ENCODE measurements at places on chromosomes 5 and 9. TPM values are rescaled to one million over a fixed set of nuclear protein-coding genes. Genes with fewer than 3 reads are reported as not detected.

C9orf153 gene
- 1.2 TPM for total RNA-seq

WWC1 gene
- 37.3 TPM for total RNA-seq

PCDHB13 gene
- total RNA-seq = 11.2 TPM

IL13 gene
- not detected for total RNA-seq

CDX1 gene
- total RNA-seq = not detected

WNT8A gene
- total RNA-seq = not detected

LRRC26 gene
- total RNA-seq = 1.7 TPM

WDR31 gene
- total RNA-seq = 17.2 TPM

HAPLN1 gene
- 4.8 TPM for total RNA-seq

MUSK gene
- total RNA-seq = 1.4 TPM

EHMT1 gene
- 112 TPM for total RNA-seq

CBY3 gene
- not detected for total RNA-seq

Data from camera-type eye (tissue), 1 donor.